Thyroid gland (tissue), 4 donors: ENCODE measurements at places on chromosomes 7 and 10.
A peak's percentile ranks its signal among the peaks of the same experiment; 100 is the strongest.

GRCh38 chr7:128060018-128060417 is 28.8 kb upstream of the LRRC4 start:
- DNase-seq, result no peak

- peak; percentile 59 for DNase-seq
These were observed 8.3 kb downstream of the NOD1 start for GRCh38 chr7:30470163-30470770.

DNA sequence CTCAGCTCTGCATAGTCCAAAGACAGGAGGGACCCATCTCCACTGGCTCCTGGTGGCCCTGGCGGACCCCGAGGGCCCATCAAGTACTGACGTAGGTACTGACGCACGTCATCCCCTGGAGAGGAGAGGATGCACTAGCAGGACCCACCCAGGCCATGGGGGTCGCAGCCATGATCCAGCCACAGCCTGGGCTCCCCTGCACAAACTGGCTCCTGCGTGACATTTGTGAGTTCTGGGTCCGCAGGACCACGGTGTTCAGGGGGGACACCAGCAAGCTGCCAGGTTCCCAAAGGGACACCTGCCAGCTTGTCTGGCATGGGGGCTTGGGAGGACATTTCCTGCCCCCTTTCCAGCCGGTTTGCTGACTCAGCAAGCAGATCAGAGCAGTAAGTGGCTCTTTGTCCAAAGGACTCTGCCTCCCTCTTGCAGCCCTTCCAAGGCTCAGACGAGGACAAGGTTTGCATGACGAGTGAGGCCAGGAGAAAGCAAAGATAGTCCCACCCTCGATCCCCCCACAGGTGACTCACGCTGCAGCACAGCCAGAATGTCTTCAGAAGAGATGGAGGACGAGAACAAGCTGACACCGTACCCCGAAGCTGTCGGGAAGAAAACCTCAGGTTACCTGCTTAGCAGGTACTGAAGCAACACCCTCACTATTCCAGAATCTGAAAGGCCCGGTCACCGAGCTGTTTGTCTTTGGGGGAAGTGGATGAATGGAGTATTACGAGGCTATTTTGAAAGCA is 49.0 kb downstream of the COL17A1 start:
- no peak for DNase-seq

- no peak for DNase-seq
These were observed 155.7 kb downstream of the JAZF1 start for GRCh38 chr7:28024786-28025334.

GRCh38 chr10:126092366-126093215 is 196.2 kb downstream of the FANK1 start:
- DNase-seq, result no peak

- DNase-seq, result no peak
These were observed 12.3 kb upstream of the CTBP2 start for GRCh38 chr10:125172694-125173093.

DNA sequence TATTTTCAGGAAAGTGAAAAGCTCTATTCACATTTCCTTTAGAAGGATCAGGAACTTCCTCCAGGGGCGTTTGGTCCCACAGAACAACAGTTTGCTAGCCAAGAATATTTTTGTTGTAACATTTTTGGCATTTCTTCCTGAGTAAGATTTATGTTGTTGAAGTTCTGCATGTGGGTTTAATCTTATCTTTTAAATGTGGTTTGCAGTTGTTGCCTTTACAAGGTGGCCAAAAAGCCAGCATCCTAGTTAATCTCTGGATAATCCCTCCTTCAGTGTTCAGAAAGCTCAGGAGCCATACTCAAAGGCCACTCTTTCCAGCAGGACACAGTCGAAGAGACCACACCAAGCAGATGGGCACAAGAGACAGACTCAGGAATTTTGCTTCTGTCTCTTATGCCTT is 30.0 kb downstream of the SLC26A4 start:
- no peak for DNase-seq

- DNase-seq, result peak; percentile 19
These were observed 4.2 kb downstream of the SUN1 start for GRCh38 chr7:836429-836828.

DNA sequence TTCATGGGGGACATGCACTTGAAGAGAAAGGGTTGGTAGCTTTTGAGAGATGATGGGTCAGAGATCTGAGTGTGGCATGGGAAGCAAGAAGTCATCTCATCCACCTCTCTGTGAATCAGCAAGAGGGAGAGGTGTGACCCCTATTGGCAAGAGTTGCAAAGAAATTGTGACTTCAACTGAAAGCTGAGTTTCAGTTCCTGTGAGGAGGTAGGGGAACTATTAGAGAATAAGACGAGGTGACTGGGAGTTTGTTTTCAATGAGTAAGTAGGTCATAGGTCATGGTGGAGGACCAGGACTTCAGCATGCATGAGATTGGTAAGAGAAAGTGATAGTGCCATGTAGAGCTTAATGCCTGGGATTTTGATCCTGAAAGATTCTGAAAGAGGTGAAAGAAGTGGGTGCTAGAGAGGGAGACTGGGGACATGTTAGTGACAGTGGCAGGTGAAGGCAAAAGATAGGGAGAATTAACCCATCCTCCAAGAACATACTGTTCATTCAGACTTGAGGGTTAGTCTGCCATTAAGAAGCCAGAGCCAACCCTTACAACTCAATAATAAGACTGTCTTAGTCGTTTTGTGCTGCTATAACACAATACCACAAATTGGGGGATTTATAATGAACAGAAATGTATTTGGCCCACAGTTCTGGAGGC is 75.5 kb upstream of the CAPZA2 start:
- DNase-seq, result peak; percentile 37

DNA sequence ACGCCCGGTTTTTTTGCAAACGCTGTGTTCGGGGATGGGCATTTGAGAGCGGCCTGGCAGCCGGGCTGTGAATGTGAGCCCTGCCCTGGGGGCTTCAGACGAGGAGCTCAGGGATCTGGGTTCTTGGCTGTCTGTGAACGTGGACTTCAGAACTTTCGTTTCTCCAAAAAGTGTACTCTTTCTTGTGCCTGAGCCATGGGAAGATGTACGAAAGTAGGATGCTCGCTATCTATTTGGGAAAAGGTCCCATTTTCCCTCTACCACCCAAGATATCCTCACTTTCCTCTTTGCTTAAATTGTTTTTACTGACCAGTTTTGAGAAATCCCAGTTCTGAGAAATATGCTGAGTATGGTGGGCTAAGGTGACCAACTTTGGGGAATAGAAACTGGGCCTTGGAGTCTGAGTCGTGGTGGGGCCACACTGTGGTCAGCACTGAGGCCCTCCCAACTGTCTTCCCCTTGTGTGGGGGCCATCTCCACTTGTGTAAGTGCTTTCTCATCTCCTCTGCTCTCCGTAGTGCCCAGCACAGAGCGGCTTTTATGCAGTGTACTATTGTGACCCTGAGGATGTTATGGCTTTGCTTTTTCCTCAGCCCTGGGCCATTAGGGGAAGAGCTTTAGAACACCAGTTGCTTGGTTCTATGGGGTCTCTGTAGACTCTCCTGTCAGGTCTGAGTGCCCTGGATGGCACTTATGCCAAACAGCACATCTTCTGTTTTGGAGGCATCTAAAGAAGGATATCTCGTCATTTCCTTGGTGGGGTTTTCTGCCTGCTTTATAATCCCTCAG is 918 bp downstream of the DBNL start:
- no peak for DNase-seq

GRCh38 chr10:92965314-92965713 is 95.3 kb upstream of the CYP26C1 start:
- DNase-seq, result no peak

DNA sequence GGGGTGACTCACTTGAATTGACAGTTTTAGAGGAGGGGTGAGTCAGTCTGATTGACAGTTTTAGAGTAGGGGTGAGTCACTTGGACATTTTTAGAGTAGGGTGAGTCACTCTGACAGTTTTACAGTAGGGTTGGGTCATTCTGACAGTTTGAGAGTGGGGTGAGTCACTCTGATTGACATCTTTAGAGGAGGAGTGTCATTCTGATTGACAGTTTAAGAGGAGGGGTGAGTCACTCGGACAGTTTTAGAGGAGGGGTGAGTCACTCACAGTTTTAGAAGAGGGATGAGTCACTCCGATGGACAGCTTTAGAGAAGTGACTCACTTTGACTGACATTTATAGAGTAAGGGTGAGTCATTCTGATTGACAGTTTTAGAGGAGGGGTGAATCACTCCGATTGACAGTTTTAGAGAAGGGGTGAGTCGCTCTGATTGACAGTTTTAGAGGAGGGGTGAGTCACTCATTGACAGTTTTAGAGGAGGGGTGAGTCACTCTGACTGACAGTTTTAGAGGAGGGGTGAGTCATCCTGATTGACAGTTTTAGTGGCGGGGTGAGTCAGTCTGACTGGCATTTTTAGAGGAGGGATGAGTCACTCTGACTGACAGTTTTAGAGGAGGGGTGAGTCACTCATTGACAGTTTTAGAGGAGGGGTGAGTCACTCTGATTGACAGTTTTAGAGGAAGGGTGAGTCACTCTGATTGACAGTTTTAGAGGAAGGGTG is 595.9 kb downstream of the DNAJB6 start:
- DNase-seq, result no peak

DNA sequence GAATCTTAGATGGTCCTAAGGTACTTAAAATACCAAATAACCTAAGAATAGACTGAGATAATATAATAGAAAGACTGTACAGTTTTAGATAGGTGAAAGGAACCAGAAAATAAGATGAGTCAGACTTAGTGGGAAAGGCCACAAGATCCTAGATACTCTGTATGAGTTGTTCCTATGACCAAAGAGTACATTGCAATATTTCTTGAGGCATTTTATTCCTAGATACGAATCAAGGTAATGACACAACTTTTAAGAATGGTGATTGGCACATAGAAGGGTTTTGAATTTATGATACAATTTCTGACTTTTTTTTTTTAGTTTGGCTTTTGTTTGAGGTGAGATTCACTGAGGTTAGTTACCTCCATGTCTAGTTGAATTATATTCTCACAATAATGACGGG is 30.2 kb downstream of the MGAM start:
- DNase-seq, result no peak

DNA sequence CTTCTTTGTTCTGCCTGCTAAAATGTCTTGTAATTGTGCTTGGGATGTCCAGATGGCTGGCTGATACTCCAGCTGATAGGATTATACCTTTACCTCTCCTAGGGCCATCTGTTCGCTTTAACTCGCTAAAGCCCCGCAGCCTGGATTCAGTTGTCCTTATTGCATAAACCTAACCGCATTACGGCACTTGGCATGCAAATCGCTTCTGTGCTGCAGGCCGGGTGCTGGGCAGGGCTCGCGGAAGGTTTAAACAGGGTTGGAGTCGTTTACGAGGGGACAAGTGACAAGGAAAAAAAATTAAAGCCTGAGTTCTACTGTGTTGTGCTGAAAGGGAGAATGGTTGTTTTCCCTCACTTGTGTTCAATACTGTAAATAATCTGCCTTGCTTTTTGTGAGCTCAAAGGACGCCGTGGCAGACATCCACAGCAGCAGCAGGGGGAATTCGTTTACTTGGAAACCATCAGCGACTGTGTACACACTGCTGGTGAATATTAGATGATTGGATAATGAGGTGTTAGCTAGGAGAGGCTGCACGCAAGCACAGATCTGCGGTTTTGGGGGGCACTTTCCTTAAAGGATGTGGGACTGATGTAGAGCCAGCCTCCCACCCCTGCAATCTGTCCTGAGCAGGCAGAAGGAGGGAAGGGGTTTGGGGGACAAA is 93.0 kb downstream of the EBF3 start:
- no peak for DNase-seq

DNA sequence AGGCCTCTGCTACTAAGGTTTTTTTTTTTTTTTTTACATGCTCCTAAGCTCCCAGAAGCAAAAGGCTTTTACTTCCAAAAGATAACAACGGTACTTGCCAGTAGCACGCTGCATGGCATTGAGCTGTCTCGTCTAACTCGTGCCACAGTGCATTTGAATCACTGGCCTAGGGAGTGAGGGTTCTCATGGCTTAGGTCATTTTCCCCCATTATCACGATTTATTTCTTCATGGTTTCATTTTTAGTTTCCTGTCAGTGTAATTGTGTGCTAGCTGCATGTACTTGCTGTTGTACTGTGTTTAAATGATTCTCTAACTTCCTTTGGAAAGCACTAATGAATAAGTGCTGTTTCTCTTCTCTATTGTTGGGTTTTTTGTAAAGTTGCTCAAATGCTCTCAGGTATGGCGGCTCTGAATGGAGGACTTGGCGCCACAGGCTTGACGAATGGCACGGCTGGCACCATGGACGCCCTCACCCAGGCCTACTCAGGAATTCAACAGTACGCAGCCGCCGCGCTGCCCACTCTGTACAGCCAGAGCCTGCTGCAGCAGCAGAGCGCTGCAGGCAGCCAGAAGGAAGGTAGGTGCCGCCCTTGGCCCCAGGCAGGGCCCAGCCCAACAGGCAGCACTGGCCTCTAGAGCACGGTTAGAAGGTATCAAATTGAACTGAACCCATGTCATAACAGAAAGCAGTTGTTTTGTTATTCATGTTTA is 290.5 kb downstream of the USP6NL start:
- no peak for DNase-seq

DNA sequence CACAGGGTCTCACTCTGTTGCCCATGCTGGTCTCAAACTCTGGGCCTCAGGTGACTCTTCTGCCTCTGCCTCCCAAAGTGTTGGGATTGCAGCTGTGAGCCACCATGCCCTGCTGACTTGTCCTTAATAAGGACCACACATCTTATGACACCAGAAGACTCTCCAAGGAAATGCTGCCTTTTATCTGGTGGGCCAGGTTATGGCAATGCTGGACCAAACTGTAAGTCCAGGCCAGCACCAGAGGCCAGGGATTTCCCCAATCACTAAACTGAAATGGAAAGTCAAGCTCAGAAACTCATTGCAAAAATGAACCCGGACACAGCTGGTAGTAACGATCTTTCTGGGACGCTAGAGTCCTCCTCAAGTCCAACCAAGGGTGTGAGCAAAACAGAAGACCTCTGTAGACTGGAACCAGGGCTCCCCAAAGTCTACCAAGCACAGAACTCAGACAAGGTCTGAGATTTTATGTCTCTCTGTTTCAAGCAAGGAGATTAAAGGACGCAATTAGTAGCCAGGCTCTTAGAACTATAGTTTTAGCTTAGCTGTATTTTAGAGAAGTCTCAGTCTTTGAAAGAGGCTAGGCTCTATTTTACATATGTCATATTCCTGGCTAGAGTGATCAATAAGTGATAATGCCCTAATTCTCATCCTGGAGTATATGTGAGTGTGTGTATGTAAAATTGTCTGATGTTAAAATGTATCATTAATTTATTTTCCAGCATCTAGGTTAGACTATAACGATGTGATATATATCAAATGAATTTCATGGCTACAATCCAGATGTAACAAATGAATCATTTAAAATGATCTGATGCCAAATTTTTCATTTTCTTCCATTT is 74.0 kb upstream of the ITGB1 start:
- DNase-seq, result no peak

DNA sequence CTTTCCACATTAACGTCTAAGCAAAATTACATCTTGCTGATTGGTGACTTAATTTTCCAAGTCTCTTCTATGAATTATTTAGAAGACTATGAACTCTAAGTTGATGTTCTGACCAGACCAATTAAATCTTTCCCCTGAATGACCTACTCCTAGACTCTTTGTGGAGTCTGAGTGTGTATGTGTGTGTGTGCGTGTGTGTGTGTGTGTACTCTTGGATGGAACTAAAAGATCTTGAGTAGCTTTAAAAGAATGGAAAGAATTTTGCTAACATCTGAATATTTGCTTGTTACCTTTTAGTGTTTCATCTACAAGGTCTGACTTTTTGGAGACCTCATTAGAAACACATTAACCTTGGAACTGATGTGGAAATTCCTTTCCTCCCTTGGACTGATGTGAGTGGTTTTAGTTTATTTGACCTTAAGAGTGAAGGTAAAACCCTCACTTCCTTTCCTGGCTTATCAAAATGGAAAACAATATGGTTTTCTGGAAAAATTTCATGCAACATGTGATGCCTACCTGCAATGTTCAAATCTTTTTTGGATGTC is 257.1 kb downstream of the GATA3 start:
- DNase-seq, result no peak
